Effector memory CD4-positive, alpha-beta T cell (primary cell): ENCODE measurements at places on chromosomes 3 and 15.

DNA sequence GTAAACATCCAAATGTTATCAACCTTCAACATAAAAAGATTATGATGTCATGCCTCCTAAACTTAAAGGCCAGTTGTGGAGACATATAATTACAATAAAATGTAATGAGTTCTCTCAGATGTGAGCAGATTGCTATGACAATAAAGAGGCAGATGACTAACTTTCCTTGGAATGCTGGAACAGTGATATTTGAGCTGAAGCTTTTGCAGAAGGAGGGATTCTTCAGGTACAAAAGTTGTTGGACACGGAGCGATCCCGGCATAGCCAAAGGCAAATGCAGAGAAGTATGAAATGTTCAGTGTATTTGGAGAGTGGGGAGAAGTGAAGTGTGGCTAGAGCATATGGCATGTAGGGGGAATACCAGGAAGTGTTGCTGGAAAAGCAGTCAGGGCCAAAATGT is 520.1 kb downstream of the FGF12 start:
- no peak for DNase-seq

GRCh38 chr3:190036631-190037030 is 84.1 kb downstream of the P3H2 start:
- no peak for DNase-seq

- DNase-seq: no peak
These were observed 48.5 kb upstream of the RAP2B start for GRCh38 chr3:153113541-153113940.

DNA sequence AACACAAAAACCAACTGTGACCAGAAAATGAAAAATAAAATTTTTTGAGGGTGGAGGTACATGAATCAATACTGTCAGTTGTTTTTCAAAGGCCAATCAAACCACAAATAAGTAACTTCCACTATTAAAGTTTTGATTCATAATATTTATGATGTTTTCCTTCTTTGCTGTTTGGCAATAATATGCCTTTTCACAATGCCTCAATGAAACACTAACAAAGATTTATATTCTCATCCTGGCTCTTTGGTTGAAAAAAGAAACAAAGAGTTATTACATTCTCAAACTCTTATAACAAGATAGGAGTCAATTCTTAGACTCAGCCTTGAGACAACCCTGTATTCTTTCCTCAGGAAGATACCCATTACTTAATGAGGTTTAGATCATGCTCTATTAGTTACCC is 63.1 kb downstream of the C3orf70 start:
- DNase-seq: no peak

- no peak for DNase-seq
These were observed 37.9 kb upstream of the TNFAIP8L3 start for GRCh38 chr15:51132384-51133139.

GRCh38 chr3:139894643-139894989 is 40.4 kb upstream of the CLSTN2 start:
- DNase-seq: no peak

DNA sequence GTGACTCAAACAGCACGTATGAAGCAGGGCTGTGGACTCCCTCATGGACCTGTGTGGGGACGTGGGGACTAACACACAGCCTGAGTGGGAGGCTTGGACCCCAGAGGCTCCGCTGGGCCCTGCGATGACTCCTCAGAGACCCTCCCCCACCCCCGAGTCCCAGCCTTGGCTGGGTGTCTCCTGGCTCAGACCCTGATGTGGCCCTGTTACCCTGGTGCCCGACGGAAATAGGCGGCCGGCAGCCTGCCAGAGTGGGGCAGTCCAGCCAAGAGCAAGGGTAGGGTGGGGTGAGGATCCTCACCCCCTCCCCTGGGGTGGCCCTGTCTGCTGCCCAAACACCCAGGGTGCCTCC is 15.3 kb downstream of the TNK2 start:
- DNase-seq: no peak

DNA sequence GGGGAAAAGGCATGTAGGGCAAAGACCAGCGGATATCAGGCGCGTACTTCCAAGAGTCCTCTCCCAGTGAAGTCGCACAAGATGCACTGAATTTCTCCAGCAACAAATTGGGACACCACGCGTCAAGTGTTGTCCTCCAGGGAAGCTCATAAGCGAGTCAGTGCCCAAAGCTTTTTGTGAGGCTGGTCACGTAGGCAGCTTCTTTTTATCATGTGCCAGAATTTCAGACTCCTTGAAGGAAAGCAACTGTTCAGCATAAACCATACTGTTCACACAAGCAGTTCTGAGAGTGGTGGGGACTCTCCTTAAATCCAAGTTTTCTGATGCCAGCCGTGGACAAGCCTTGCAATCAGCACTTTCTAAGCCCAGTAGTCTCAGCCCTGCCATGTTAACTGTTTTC is 10.1 kb upstream of the FSTL1 start:
- DNase-seq: no peak

DNA sequence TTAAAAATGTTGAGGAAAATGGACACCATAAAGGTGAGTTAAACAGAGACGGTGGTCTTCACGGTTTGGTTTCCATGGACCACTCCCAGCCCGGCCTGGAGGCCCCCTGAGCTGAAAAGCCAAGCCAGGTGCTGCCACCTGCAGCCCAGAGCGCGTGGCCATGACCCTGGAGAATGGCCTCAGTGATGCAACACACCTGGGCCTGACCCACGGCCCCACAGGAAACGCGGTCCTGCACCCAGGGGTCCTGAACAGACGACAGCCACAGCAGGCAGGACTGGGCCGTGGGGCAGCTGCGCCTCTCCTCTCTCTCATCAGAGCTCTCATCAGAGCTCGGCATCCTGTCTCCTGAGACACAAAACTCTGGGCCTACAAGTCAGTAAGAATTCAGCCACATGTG is 64.1 kb downstream of the NIPA2 start:
- DNase-seq: no peak

GRCh38 chr3:26750263-26750662 is 127.7 kb downstream of the LRRC3B start:
- no peak for DNase-seq

DNA sequence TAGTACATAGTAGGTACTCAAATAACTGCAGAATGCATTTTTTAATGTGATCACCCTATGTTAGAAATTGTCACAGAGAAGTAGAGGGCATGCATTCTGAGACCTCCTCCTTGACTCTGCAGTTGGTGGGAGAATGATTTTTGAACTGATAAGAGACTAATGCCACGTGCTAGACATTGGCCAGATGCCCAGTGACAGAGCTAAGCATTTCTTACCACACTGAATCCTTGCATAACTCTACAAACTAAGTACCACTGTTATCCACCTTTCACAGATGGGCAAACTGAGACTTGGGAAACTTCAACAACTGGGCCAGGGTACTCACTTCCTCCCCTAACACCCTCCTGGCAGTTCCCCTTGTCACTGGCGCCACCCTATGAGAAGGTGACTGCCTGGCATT is 33.5 kb upstream of the SPATA12 start:
- DNase-seq: no peak

GRCh38 chr15:29081781-29082180 is 187.8 kb downstream of the NSMCE3 start:
- DNase-seq: no peak

DNA sequence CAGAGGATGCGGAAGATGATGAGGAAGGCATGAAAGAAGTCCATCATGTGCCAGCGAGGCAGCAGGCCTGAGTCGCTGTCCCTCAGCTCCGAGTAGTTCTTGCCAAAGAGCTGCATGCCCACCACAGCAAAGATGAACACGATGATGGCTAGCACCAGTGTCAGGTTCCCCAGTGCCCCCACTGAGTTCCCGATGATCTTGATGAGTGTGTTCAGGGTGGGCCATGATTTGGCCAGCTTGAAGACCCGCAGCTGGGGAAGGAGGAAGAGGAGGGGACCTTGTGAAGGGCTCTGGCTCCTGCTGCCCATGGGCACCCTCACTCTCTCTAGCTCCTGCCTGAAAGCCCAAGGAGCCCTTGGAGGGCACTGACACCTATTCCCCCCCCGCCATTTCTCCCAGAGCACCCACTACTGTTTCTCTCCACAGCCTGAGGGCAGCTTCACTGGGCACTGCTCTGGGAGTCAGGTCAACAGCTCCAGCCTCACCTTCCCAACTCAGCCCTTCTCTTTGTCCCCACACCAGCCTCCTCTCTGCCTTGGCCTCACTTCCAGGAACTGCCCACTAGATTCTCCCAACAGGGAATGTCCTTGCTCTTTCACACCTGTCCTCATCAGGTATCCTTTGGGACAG is 63.6 kb downstream of the SCN5A start:
- DNase-seq: no peak

DNA sequence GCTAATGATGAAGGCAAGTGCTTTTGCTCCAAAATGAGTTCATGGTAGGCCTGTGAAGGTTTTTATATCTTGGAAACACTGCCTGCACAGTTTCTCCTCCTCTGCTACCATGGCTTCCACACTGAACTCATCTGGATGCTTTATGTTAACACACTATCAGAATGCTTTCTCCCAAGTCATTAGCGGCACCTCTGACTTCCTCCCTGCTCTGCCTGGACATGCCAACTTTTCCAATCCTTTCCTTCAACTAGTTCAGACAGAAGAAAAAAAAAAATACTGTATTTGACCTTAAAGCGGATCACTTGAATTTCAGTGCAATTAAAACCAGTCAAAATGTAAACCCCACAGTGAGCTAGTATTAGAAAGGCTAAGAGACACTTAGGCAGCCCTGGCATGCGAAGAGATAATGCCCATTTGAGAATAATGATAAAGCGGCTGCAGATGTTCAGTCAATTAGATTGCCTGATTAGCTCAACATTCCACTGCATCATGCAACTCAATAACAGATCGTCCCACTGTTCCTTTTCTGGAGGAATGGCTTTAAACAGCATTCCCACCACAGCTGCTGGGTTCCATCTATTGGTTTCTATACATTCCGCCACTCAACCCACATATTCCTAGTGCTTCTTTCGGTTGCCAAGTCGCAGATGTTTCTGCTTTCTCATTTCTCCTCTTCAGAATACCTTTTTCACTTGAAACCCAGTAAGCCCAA is 51.7 kb downstream of the CNTN3 start:
- no peak for DNase-seq

DNA sequence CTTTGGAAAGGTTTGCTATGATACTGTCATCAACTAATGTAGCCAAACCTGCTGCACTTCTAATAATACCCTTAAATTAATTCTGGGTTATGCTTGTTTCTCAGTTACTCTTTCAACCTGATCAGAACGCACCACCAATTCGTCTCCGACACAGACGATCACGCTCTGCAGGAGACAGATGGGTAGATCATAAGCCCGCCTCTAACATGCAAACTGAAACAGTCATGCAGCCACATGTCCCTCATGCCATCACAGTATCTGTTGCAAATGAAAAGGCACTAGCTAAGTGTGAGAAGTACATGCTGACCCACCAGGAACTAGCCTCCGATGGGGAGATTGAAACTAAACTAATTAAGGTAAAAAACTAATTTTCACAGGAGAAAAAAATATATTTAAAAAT is 7.9 kb upstream of the RPLP1 start:
- DNase-seq: no peak

DNA sequence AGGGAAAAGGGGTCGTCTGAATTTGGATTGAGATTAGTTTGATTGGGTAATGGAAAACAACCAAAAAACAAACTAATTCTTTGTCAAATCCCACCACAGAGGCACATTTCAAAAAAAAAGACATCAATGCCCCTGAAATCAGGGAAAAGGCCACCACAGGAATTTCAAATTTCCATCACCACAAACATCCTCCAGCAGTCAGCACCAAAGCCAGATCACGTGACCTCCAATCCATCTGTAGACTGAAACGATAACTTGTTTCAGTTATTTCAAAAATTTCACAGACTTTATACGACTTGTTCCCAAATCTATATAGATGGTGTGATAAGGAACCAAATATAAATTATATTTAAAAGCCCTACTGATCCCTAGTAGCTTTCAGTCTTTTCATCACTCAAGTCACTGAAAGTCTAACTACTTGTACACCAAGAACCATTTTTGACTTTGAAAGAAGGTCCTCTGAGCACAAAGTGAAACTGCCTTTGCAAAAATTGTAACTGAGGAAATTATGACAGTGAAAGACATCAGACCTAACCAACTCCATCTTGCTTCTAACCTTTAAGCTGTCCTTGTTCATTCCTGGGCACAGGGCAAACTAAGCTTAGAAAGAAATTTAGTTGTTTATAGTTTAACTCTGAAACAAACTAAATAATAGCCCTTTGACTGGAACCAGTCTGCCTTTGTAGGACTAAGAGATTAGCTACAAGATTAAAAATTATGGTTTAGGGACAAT is 48.1 kb upstream of the PLCL2 start:
- no peak for DNase-seq

DNA sequence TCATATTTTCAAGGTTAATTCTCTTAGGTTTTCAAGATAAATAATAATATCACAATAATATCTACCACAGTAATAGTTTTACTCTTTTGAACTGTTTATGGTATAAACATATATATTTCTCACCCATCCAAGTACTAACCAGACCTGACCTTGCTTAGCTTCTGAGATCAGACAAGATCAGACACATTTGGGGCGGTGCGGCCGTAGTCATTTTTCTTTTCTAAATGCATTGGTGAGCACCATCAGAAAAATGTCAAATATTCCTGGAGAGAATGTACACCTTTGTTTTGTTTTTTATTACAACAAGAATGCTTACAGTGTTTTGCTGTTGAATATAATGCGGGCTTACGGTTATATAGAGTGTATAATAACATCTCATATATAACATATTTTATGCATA is 267.8 kb downstream of the ADAMTS17 start:
- no peak for DNase-seq

- no peak for DNase-seq
These were observed 234.7 kb upstream of the LYSMD4 start for GRCh38 chr15:99967841-99968371.

- DNase-seq: no peak
These were observed 35.0 kb upstream of the LRRC3B start for GRCh38 chr3:26587571-26587970.

- DNase-seq: no peak
These were observed 37.8 kb downstream of the SPG21 start for GRCh38 chr15:64951777-64952418.

DNA sequence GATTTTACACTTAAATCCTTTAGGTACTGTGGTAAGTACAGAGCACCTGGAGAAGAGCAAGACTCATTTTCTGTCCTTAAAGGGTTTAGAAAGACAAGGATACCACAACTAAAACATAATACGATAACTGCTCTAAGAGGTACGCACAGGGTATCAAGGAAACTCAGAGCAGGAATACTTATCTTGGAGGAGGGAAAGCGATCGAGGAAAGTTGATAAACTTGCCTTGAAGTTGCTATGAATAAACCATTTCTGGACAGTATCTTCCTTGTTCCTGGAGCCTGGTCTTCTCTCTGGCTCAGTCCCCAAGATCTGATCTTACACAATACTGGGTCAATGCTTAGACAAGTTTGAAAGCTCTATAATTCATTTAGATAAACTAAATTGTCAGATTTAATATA is 17.6 kb upstream of the GATM start:
- no peak for DNase-seq

DNA sequence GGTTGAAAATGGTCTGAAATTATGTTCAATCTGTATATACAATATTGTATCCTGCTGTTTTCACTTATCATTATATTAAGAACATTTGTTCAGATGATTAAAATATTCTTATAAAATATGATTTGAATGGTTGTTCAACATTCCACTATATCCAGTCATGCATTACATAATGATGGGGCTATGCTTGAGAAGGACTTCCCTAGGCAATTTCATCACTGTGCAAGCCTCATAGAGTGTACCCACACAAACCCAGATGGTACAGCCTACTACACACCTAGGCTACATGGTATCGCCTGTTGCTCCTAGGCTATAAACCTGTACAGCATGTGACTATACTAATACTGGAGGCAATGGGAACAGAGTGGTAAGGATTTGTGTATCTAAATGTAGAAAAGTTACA is 30.5 kb downstream of the SLC7A14 start:
- DNase-seq: no peak

GRCh38 chr15:100783760-100784492 is 95.7 kb upstream of the ALDH1A3 start:
- no peak for DNase-seq

- no peak for DNase-seq
These were observed 74.4 kb upstream of the HES1 start for GRCh38 chr3:194061421-194062030.
